MCF 10A (cell line): ENCODE measurements at places on chromosomes 3 and 15.
A peak's percentile ranks its signal among the peaks of the same experiment; 100 is the strongest.

DNA sequence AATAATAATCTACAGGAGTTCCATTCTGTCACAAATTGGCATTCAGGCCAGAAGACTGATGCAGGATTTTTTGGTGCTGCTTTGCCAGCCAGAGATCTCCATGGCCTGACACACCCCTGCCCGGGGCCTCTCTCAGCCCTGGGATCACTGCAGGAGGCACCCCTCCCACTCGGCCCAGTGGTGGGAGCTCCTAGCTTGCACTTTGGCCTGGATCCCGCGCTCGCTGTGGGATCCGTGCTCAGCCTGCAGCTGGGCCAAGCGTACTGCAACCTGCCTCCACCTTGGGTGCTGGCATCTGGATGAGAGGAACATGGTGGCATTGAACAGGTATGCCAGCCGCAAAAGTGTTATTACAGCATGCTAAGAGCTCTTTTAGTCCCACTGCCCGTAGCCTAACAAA is 656.7 kb upstream of the CCDC54 start:
- DNase-seq, result no peak

GRCh38 chr3:190338717-190339116 is 16.5 kb upstream of the CLDN1 start:
- peak; percentile 78 for DNase-seq

DNA sequence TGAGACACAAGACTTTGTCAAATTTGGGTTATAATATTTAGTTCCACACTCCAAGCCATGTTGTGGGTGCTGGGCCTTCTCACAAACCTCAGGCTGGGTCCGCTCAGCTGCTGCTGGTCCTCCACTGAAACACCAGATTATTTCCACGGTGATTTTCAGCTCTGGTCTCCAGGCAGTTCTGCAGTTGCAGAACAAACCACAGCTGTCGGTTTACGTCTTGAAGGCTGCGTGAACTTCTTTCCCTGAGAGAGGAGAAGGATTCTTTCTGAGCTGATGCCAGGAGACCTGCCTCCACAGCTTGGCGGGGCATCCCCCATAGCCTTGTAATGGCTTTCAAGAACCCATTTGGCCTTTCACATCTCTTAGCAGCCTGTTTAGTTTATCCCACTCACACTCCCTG is 16.2 kb downstream of the GALNT15 start:
- no peak for DNase-seq

DNA sequence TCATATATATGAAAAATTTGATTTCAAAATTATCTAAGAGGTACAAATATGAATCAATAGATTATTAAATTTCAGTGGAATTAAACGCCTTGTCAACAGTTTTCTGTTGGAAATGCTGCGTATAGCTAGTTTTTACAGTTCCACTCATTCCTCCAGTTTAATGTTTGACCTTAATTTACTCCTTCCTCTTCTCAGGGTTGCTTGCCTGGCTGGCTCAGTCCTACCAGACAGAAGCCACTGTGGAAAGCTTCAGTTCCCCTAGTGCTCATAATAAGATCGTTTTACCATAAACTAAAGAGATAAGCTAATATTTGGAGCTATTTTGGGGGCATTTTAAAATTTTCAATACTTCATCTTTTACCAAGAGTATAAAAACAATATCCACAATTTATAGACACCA is 22.8 kb downstream of the EMC7 start:
- no peak for DNase-seq

GRCh38 chr3:50316657-50317242 is 5.8 kb downstream of the HYAL2 start:
- DNase-seq, result peak; percentile 94

- peak; percentile 63 for DNase-seq
Measured at GRCh38 chr3:79521221-79521848, 246.5 kb downstream of the ROBO1 start.

GRCh38 chr3:16028604-16029003 is 145.9 kb upstream of the GALNT15 start:
- no peak for DNase-seq

GRCh38 chr3:184227481-184227935 is 1.9 kb upstream of the VWA5B2 start:
- peak; percentile 47 for DNase-seq

GRCh38 chr3:139953131-139953910 is 18.3 kb downstream of the CLSTN2 start:
- peak; percentile 35 for DNase-seq

DNA sequence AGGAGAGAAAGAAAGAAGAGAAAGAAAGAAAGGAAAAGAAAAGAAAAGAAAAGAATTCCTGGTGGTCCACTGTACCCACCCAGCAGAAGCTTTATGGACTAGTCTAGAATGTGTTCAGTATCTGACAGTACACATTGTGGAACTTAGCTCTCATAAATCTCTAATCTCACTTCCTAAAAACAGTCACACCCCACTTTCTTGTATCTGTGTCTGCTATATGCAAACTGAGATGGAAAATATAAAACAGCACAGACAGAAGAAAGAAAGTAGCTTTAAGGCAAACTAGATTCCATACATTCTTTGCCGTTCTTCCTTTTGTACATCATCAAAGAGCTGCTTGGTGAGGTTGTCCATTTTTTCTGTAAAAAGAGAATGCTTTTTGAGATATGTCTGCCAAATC is 41.1 kb upstream of the GNB5 start:
- DNase-seq, result no peak

- no peak for DNase-seq
Measured at GRCh38 chr3:87488765-87489164, 212.4 kb upstream of the POU1F1 start.

- DNase-seq, result no peak
Measured at GRCh38 chr3:135383301-135383700, 582.2 kb upstream of the PPP2R3A start.

GRCh38 chr3:74435631-74436030 is 178.8 kb downstream of the CNTN3 start:
- no peak for DNase-seq

GRCh38 chr15:79463043-79463780 is 31.1 kb downstream of the MINAR1 start:
- no peak for DNase-seq

DNA sequence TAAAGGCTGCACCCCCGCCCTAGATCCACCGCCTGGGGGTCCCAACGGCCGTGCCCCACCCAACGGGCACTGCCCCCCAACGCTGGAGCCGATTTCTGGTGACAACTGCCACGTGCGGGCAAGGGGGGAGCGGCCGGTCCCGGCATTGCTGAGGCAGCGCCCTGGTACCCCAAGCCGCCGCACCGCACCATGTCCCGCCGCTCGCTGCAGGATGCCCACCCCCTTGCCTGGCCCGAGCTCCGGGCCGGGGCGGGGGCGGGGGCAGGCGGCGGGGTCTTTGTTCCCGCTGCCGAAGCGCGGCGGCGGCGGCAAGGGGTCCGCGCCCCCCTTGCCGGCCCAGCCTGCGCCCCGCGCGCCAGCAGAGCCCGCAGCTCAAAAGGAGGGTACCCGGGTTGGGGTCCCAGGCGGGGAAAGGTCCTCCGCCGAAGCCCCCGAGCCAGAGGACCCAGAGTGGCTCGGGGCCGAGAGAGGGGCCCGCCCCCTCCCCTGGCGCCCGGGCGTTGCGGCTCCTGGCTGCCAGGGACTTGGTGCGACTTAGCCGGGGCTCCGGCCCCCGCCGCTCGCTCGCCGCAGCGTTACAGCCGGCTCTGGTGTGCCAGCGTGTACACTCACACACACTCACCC is 678 bp downstream of the SEMA7A start:
- DNase-seq, result no peak

- DNase-seq, result no peak
Measured at GRCh38 chr3:52217409-52217805, 8.0 kb downstream of the TLR9 start.

GRCh38 chr3:141875893-141876380 is 506 bp upstream of the ATP1B3 start:
- peak; percentile 61 for DNase-seq

DNA sequence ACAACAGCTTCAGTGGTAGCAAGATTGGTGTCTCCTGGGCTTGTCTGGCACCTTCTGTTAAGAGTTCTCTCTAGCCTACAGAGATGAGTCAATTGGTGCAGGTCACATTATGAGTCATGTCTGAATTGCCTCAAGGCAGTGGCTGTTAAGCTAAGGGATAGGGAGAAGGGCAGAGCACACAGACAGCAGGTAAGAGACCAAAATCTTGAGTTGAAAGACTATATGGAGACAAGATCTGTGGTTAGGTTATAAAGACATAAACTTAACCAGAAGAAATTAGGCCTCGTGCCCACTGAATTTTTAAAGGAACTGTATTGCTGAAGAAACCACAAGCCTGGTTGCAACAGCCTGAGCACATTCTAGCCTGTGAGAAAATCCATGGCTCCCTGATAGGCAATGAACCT is 19.2 kb upstream of the KPNA1 start:
- peak; percentile 98 for DNase-seq

DNA sequence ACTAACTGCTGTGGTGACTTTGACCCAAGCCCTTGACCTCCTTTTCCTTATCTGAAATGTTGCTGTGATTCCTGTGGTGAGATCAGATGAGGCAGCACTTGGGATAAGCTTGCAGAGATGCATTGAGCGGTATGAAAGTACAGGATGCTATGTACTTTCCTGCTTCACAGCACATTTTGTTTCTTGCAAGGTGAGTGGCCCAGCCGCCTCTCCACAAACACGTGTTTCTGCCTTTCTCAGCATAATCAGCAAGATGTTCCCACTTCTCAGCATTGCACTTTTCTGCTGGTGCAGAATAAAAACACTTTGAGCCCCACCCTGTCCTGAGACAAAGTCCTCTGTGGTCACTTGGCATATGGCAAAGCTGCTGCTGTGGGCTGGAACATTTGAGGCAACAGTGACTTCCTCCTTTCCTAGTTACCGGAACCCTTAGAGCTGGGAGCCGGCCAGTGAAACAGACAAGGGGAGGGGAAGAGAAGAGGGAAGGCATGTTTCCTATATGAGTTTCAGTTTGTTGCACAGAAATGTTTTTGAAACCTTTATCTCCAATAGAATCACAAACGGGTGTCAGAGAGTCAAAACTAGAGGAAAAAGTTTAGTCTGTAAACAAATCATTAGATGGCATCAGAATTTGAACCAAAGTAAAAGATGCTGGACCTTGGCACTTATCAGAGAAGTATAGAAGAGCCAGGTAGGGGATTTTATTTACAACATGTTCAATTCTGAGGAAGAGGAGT is 5.0 kb downstream of the NUDT16 start:
- no peak for DNase-seq

DNA sequence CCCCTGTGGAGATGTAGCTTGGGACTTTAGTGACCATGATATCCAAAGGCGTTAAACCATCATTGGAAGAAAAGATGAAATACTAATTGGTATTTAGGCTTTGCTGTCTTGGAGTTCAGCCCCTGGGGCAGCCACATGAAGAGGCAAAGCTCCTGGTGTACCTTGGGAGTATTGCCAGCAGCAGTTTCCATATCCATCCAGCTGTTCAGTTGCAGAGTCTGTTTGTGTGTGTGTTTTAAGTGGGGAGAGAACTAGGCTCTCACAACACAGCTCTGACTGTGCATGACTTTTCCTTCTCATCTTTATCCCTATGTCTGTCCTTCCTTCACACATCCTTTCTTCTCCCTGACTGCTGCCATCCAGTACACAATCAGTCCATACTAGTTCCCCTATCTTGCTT is 98.9 kb downstream of the CDIN1 start:
- no peak for DNase-seq

DNA sequence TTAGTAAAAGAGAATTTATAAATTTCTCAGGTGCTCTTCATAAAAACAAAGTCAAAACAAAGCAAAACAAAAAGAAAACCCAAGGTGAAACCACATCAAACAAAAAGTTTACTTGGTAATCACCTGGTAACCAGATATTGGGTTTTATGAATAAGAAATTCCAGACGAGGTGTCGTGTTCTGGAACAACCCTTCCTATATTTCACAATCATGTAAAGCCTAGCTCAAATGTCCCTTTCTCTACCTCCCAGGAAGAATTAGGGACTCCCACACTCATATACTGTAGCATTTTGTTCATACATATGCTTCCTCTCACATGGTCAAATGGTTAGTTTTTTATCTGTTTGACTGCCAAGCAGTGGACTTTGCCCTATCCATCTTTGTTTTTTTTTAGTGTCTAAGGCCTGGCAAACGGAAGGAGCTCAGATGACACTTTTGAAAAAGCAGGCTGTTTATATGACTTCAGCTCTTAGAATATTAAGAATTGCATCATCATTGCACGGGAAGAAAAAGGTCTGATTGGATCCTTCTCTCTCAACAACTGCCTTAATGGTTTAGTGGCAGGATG is 326.7 kb upstream of the TBL1XR1 start:
- peak; percentile 59 for DNase-seq

DNA sequence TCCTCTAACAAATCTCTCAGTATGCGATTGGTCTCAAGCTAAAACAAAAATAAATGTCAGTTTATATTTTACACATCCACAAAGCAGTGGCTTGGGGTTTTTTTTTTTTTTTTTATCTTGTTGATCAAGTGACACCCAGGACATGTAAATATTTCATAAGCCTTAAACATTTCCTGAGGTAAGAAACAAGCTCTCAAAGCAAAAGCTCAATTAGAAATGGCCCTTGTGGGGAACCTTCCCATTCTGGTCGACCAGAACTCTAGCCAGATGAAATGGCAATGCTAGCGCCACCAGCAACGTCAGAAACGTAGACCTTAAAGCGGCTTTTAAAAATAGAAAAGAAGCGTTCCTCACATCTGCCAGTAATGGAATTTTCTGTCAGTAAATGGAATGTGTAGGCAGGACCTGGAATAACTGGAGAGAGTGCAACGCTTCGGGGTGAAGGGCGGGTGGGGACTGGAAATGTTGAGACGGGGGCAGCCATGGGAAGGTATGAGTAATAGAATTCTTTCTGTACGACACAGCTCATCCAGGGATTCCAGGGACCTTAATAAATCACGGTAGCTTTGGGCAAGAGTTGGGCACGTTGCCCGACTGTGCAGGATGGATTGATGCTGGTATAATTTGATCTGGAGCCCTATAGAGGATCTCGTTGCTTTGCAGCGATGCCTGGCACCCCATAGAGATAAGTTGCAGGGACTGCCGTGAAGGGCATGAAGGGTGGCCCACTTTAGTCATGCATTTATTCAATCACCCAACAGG is 44.4 kb downstream of the BTD start:
- peak; percentile 96 for DNase-seq

DNA sequence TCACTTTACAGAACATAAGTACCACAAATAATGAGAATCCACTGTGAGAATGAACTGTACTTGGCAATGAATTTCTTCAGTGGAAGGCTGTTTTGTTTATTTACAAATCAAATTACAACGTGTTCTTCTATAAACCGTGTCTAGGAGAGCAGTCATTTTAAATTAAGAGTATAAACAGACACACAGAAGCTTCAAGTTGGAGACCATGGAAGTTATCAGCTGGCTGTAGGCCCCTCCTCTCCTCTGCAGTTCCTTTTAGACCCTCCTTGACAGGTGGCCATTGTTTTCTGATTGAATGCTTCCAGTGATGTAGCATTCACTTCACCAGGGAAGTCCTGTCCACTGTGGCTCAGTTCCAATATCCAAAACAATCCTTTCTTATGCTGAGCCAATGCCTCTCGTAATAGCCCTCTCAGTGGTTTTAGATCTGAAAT is 7.3 kb upstream of the MAPK6 start:
- peak; percentile 34 for DNase-seq

GRCh38 chr15:90645873-90646575 is 71.1 kb upstream of the BLM start:
- DNase-seq, result no peak
